ENCODE measurements at places on chromosomes 2 and 18.

DNA sequence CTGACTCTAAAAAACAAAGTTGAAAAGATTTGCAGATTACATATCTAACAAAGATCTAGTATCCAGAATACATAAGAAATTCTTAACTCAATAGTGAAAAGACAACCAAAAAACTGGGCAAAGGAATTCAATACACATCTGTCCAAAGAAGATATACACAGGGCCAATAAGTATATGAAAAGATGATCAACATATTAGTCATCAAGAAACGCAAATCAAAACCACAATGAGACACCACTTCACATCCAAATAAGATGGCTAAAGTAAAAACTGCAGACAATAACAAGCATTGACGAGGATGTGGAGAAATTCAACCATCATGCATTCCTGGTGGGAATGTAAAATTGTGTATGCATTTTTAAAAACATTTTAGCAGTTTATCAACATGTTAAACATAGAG lies 256.0 kb downstream of the EIPR1 start:
- DNase-seq: no peak

DNA sequence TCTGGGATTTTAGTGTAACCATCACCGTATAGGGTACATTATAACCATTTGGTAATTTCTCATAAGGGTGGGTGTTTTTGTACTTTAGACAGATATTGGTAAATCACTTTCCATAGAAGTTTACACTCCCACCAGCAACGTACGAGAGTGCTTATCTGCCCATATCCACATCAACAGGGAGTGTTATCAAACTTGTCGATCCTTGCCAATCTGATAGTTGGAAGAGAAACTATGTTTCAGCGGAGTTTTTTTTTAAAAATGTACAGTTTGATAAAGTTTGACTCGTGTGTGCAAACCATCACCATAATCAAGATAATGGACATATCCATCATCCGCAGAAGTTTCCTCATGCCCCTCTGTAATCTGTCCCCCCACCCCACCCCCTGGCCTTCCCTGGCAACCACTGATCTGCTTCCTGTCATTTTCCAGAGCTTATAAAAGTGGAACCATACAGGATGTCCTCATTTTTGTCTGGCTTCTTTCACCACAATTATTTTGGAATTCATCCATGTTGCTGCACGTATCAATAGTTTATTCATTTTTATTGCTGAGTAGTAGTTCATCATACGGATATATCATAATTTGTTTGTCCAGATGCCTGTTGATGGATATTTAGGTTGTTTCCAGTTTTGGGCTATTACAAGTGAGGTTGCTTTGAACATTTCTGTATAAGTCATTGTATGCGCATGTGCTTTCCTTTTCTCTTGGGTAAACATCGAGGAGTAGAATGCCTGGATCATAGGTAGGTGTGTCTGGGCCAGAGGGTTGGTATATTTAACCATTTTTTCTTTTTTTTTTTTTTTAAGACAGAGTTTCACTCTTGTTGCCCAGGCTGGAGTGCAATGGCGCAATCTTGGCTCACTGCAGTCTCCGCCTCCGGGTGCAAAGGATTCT lies 18.6 kb downstream of the GLI2 start:
- DNase-seq: no peak

GRCh38 chr18:40414155-40414754 lies 1540.8 kb upstream of the PIK3C3 start:
- no peak for DNase-seq

- peak; percentile 37 for DNase-seq
Measured at GRCh38 chr2:129872446-129872845, 107.0 kb upstream of the RAB6C start.

DNA sequence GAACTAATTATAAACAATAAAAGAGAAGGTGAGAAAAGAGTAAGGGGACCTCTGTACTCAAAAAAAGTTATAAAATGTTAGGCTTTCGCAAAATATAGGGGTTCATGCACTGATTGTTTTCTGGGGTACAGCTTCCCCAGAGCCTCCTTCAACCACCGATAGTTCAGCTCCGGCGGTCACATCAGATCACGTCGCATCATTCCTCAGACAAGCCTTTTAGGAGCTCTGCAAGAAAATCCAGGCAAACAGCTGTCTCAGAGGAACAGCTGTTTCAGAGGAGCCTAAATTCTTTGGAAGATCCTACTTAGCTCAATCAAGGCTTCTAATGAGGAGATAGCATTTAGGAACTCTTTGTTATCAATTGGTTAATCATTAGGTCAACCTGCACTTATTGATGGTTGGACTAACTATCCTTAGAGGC lies 78.7 kb downstream of the MYCN start:
- no peak for DNase-seq

- no peak for DNase-seq
Measured at GRCh38 chr18:10524507-10525370, 1.1 kb upstream of the NAPG start.

Measured in activated CD8-positive, alpha-beta memory T cell treated with anti-CD3 and anti-CD28 coated beads for 24 hours (primary cell).